ENCODE measurements at places on chromosomes 7 and 10. TPM values are rescaled to one million over a fixed set of nuclear protein-coding genes. Genes with fewer than 3 reads are reported as not detected.
A peak's percentile ranks its signal among the peaks of the same experiment; 100 is the strongest.

DNA sequence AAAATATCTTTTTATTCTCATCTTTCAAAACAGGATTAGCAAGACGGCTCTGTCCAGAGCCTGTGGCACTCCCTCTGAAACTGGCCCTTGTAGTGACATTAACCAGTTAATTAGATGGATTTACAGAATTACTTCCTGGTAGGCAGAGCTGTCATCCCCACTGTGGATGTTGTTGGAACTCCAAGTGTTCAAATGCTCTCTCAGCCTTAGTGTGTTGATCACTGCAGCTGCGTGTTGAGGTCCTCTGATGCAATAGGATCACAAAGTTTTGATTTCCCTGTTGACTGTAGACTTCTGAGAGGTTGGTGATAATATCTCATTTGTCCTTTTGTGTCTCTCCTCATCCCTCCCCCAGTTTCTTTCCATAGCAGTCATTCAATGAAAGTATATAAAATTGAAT lies 117.3 kb upstream of the CDK6 start:
- no peak for DNase-seq

Gene TRIM73
- total RNA-seq, result 4.1 TPM

GRCh38 chr10:54091237-54091636 lies 709.8 kb downstream of the PCDH15 start:
- no peak for DNase-seq

Gene SEMA3C
- total RNA-seq, result 59.2 TPM

Gene SLC16A12
- 0.65 TPM for total RNA-seq

Gene TCF7L2
- total RNA-seq, result 19.2 TPM

DNA sequence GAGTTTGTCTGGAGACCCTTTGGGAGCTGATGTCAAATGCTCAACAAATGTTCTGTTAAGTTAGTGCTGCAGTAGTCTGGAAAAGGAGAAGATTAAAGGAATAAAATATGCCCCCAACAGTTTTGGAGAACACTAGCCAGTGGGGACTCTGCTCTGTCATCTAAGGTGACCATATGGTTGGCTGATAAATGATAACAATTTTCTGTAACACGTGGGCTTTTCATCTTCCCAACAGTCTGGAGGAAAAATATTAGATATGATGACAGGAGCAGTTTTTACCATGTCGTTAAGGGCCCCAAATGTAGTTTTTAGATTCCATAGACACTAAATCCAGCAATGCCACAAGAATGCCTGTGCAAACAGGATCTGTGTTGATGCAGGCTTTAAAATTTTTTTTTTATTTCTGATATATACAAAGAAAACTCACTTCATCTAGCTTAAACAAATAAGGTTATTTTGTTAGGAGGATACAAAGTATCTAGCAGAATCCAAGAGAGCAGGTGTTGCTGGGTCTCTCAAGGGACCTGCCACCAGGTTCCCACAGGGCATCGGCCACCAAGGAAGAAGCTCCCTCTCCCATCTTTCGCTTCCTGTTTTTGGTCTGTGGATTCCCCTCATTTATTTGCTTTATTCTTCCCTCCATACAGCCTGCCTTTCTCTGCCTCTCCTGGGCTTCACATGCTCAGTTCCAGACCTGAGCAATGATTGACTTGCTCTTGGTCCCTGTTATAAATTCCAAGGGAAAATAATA lies 6.2 kb upstream of the CFAP58 start:
- no peak for DNase-seq

DNA sequence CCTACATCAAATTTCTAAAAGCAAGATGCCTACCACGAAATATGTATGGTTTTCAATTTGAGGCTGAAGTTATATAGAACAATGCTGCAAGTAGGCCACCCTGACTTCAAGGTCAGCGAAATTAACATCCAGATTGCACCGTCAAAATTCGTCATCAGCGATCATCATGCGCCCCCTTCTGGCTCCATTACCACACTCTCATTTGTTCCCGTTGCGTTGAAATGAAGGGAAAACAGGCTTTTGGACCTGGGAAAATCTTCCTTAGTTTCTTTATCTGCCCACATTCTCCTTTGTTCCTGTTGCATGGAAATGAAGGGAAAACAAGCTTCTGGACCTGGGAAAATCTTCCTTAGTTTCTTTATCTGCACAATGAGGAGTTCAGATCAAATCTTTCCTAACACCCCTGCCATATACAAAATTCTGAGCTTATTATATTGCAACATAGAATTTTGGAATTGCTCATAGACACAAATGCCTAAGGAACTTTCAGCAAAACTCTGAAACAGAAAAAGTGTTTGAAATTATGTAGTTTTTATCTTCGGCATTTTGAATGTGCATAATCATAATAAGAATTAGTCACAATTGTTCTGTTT lies 98.2 kb upstream of the PRKCQ start:
- no peak for DNase-seq

DNA sequence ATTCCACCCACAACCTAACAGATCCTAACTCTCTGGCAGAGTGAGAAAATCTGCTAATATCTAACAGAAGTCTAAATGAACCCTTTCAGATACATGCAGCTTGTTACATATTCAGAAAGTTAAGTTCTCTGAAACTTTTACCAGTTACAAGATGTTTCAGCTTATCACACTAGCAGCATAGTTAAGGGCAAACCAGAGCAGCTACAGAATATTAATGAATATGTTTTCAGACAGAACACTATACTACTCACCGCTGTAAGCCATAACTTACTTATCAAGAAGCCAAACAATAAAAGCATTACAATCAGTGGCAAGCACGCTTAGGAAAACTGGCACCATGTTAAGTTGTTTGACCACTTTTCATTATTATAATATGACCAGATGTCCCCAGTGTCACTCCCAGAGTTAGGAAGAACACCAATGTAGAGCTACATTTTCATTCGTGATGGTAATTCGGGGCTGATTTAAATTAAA lies 2.7 kb downstream of the ITGB1 start:
- DNase-seq, result no peak

GRCh38 chr10:88041243-88042159 lies 178.1 kb downstream of the PTEN start:
- no peak for DNase-seq

- DNase-seq, result no peak
Measured at GRCh38 chr7:21128062-21128817, 299.6 kb upstream of the SP4 start.

DNA sequence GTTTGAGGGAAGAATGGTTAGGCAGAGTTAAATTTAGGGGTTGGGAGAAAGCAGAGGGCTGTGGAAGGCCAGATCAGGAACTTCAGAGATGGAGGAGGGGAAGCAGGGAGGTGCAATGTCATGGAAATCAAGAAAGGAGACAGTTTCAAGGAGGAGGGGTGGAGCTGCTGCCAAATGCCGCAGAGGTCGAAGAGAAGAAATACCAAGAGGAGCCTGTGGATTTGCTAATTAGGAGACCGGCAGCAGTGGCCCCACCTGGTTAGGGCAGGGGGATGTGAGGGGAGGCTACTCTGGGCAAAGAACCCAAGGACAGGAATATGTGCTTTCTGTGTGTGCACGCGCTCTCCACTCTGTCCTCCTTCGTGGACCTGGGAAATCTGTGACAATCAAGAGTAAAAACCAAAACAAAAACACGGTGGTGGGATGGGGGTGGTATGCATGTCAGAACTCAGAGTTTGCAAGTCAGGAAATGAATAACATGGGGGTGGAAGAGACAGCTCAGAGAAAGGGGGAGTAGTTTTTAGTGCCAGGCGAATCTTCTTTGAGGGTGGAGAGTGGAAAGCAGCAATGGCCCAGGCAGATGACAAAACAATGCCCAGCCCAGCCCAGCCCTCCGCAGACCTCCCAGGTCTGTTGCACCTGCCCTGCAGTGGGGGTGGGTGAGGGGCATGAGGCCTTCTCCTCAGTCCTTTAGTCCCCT lies 102.9 kb upstream of the PAX2 start:
- no peak for DNase-seq

DNA sequence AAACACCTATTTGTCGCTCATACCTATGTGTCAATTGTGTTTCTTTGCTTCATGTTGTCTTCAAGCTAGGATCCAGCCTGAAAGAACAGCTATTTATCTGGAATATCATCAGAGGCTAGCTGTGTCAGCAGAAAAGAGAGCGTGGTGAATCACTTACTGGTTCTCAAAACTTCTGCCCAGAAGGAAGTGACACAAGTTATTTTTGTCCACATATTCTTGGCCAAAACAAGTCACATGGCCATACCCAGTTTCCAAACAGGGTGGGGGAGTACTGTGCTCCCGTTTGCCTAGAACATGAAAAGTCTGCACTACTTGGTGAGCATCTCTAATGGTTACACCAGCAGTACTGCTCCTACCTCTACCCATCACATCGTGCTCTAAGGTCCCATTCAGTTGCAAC lies 160.9 kb upstream of the CSTF2T start:
- DNase-seq, result peak; percentile 70

- no peak for DNase-seq
Measured at GRCh38 chr10:124184208-124184830, 90.9 kb upstream of the CHST15 start.

DNA sequence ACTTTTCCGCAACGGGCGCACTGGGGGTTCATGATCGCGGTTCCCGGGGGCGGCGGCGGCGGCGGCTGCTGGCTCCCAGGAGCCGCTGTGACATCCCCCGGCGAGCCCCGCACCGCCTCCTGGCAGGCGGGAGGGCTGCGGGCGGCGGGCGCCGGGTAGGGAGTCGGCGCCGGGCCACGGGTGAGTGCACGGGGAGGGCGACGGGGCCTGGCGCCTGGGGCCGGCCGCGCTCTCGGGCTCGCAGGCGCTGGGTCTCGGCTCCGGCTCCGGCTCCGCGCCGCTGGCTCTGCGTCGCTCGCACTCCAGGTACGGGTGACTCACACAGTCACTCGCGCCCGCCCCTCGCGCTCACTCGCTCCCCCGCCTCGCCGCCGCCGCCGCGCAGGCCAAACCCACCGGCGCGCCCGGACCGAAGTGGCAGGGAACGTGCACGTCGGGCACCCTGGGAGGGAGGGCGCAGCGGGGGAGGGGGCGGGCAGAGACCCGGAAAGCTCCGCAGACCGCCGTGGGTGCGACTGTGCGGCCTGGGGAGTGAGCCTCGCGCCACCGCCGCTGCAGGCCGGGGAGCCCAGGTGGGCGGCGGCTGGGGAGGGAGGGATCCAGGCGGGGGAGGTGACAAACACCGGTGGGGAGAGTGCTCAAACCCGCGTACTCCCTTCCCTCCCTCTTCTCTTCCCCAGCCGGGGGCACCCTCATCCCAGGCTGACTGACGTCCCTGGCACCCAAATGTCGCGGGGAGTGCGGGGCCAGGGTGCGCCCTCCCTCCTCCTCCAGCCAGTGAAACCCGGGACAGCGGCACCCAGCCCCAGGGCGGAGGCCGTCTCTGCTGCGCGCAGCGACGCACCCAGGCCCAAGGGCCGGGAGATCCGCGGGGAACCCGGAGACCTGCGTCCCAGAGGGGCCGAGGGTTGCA lies 276.9 kb upstream of the NEBL start:
- DNase-seq, result peak; percentile 75

DNA sequence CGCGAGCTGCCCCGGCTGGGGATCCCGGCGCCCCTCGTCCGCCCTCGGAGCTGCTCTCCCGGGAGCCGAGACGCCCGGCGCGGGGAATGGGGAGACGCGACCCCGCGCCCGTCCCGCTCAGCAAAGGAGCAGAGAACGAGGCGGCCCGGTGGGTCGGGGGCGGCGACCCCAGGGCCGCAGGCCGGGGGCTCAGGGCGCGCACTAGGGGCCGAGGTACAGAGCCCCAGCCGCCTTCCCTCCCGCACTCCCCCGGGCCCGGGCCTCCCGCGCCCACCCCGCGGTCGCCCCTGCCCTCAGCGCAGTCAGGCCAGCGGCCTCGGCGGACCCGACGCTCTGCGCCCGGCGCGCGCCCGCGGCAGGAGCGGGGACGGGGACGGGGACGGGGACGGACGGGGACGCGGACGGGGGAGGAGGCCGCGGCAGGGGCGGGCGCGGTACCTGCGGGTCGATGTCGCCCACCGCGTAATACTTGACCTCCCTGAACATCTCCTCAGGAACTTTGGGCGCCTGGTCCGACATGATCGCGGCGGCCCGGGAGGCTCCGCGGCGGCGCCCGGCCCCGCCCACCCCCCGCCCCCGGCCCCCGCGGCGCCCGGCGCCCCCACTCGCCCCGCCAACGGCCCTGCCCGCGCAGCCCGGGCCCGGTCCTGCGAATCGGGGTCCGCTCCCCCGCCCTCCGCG lies 373 bp downstream of the PAXIP1 start:
- DNase-seq, result no peak
